ENCODE measurements at places on chromosomes 5 and 9. TPM values are rescaled to one million over a fixed set of nuclear protein-coding genes. Genes with fewer than 3 reads are reported as not detected.

ADAMTS2 gene
- not detected for total RNA-seq

DNA sequence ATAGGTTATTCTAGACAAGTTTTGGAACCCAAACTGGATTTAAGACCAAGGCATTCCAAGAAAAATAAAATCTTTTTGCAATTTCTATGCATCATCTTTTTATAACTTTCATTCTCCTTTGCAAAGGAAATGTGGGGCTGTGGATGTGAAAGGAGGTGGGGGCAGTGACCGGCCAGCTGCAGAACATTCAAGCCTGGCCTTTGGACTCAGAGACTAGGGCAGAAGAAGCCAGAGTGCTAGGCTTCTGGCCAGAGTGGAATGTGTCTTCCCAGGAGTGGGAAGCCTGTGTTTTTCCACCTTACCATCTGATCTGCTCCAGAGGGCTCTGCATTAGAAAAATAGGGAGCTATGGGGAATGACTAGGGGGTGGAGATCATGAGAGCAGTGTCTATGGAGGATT, 148.5 kb downstream of the C9orf152 start:
- no peaks in the 10 kb centered on the region for H3K4me1 ChIP-seq
- H3K27ac ChIP-seq, result no peak overlapping the region
- H3K4me3 ChIP-seq, result no peak overlapping the region
- no peak for DNase-seq
- H3K36me3 ChIP-seq, result no peaks in the 10 kb centered on the region

TBCA gene
- 237 TPM for total RNA-seq

GZMA gene
- total RNA-seq, result 13.3 TPM

DNA sequence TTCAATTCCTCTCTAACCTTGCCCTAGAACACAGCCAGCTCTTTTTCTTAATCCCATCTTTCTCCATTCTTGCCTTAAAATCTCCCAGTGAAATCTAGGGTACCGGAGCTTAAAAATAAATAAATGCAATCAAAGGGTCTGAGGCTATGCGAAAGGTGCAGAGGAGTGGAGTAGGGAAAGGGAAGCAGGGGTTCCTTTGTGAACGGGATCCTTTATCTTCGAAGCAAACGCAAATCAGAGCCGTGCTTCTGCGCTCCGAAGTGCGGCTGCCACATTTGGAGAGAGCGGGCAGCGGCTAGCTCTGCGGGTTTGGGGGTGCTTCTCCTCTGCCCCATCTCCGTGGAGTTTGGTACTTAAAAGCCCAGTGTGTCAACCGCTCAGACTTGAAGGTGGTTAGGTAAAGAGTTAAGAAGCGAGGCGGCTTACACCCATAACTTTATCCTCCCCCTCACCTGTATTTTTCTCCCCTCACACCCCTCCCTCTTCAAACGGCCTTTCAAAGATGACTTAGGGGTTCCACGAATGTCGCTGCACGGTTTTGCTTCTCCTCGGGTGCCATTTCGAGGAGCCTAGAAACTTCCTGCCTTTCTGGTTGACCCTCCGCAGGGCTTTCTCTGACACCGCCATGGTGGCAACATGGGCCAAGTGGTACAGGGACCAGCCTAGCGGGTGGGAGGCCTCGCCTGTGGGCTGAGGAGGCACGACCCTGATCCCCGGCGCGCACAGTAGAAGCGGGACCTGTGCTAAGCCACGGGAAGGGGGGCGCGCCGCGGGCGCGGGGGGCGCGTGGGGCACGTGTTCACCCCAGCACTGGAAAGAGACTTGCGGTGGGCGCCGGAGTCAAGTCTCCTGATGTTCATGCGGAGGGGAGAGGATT, 31.7 kb upstream of the NFIB start:
- H3K4me1 ChIP-seq, result no peaks in the 10 kb centered on the region
- peaks cover 19% of the 10 kb centered on the region for H3K27me3 ChIP-seq
- no peak overlapping the region for H3K4me3 ChIP-seq
- H3K36me3 ChIP-seq, result no peaks in the 10 kb centered on the region

DNA sequence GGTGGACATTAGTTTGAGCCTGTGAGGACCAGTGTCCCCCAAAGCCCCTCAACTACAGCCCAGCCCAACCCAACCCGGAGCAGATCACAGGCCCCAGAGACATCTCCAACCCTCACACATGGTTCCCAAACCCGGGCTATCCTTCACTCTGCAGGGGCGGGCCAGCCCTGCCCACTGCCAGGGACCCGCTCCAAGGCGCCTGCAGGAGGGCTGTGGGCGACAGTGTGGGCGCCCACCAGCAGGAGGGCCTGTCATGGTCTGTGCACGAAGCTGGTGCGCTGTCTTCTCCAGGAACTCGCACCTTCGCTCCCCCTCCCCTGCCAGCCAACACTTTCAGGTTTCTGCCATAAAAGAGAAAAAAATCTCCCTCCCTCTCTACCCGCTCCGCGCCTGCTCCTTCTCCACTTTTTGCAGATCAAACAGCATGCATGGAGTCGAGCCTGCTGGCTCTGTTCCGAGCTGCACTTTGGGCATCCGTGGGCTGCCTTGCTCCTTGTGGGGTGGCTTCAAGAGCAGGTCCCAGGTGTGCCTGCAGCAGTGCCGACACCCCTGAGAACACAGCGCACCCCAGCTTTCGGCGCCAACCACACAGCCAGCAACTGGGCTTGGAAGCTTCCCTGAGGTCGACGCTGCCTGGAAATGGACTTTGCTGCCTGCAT, 133.7 kb upstream of the PPP1R26 start:
- no peak overlapping the region for H3K4me3 ChIP-seq
- H3K27me3 ChIP-seq, result no peaks in the 10 kb centered on the region
- H3K36me3 ChIP-seq, result no peaks in the 10 kb centered on the region

OLFM1 gene
- total RNA-seq, result not detected

GRCh38 chr5:159971514-159971913, 37.4 kb upstream of the TTC1 start:
- H3K4me1 ChIP-seq, result no peaks in the 10 kb centered on the region
- peaks cover 23% of the 10 kb centered on the region for H3K27me3 ChIP-seq
- H3K36me3 ChIP-seq, result no peaks in the 10 kb centered on the region
- H3K27ac ChIP-seq, result no peak overlapping the region

- DNase-seq, result no peak
- no peak overlapping the region for H3K4me3 ChIP-seq
- no peaks in the 10 kb centered on the region for H3K27me3 ChIP-seq
- H3K4me1 ChIP-seq, result no peaks in the 10 kb centered on the region
- no peaks in the 10 kb centered on the region for H3K36me3 ChIP-seq
- no peak overlapping the region for H3K27ac ChIP-seq
Observed at GRCh38 chr5:127887282-127887681, 184.1 kb downstream of the CCDC192 start.

GRCh38 chr9:111036429-111036789, 1.9 kb downstream of the LPAR1 start:
- H3K27me3 ChIP-seq, result no peaks in the 10 kb centered on the region
- H3K36me3 ChIP-seq, result no peaks in the 10 kb centered on the region
- DNase-seq, result no peak
- no peaks in the 10 kb centered on the region for H3K4me1 ChIP-seq
- no peak overlapping the region for H3K4me3 ChIP-seq

GRCh38 chr5:61618577-61618976, 286.5 kb downstream of the ZSWIM6 start:
- H3K27ac ChIP-seq, result no peak overlapping the region
- no peaks in the 10 kb centered on the region for H3K27me3 ChIP-seq
- no peak for DNase-seq
- H3K4me3 ChIP-seq, result no peak overlapping the region
- H3K4me1 ChIP-seq, result no peaks in the 10 kb centered on the region

SHC3 gene
- not detected for total RNA-seq

- no peaks in the 10 kb centered on the region for H3K27me3 ChIP-seq
- no peaks in the 10 kb centered on the region for H3K4me1 ChIP-seq
Observed at GRCh38 chr9:98855592-98855991, 48.1 kb downstream of the GALNT12 start.

DNA sequence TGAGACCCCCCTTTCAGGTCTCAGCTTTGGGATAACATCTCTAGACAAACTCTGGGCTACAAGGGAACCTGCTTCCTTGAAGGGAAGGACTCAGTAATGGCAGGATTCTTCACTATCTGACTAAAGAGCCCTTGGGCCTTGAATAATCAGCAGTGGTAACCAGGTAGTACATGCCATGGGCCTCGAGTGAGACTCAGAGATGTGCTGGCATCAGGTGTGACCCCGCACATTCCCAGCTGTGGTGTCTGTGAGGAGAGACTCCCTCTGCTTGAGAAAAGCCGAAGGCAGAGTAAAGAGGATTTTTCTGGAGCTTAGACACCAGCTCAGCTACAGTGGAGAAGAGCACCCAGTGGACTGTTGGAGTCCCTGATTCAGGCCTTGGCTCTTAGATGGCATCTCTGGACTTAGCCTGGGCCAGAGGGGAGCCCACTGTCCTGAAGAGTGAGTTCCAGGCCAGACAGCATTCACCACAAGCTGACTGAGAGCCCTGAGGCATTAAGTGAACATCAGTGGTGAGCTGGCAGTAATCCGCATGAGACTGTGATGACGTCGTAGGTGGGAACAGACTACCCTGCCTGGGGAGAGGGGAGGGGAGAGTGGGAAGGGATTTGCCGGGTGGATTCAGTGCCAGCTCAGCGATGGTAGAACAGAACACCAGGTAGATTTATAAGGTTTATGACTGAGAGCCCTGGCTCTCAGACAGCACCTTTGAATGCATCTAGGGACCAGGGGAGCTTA, 5.3 kb upstream of the ZNF782 start:
- no peaks in the 10 kb centered on the region for H3K27me3 ChIP-seq
- peaks cover 4% of the 10 kb centered on the region for H3K4me1 ChIP-seq
- no peak for DNase-seq
- H3K27ac ChIP-seq, result no peak overlapping the region
- H3K4me3 ChIP-seq, result no peak overlapping the region

SLC25A46 gene
- 46.4 TPM for total RNA-seq

DNA sequence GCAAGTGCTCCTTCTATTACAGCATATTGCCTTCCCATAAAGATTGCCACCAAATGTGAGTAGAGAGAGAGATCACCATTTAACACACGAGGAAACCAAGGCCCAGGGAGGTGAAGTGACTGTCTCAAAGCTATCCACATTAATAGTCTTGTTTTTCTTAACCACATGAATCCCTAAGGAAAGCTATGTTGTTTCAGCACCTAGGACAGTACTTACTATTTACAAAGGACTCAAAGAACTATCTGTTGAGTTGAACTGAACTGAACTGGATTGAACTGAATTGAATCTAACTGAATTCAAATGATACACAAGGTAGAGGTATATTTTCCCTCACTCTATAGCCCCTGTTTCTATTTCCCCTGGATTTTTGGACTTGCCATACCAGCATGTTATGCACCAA, 430.4 kb downstream of the CAAP1 start:
- H3K27me3 ChIP-seq, result no peaks in the 10 kb centered on the region
- no peak for DNase-seq
- H3K36me3 ChIP-seq, result no peaks in the 10 kb centered on the region
- H3K4me1 ChIP-seq, result no peaks in the 10 kb centered on the region
- no peak overlapping the region for H3K4me3 ChIP-seq
- no peak overlapping the region for H3K27ac ChIP-seq

DNA sequence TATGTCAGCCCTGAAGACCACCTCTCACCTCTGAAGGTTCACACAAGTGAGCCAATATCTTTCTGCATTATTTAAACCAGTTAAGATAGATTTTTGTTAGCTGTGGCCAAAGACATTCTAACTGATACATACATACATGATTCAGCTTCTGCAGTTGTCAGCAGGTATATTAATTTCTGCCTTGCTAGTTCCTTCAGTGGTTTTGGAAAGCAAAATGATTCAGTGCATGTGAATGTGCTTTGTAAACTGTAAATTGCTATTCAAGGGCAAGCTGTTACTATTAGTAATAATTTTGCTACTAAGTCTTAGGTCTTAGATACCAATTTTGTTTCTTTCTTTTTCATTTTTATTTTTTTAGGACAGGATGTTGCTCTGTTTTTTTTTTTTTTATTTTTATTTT, 89.2 kb upstream of the ERBIN start:
- H3K36me3 ChIP-seq, result no peaks in the 10 kb centered on the region
- H3K27me3 ChIP-seq, result no peaks in the 10 kb centered on the region
- H3K4me1 ChIP-seq, result no peaks in the 10 kb centered on the region
- no peak overlapping the region for H3K4me3 ChIP-seq

SOHLH1 gene
- not detected for total RNA-seq

DNA sequence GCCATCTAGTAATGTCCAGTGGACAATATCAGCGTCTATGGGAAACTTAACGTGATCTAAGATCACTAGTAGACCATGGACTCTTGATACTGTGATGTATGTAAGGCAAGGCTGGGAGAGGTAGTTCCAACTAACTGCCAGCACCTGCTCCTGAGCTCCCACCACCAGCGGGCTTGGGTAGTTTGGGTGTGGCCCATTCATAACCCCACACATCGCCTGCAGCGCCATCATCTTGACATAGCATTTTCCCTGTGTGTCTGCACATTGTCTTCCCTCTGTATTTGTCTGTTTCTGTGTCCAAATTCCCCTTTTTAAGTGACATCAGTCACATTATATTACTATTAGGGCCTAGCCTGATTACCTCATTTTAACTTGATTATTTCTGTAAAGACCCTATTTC, 28.1 kb upstream of the GSN start:
- H3K27ac ChIP-seq, result no peak overlapping the region
- no peak for DNase-seq
- no peaks in the 10 kb centered on the region for H3K4me1 ChIP-seq
- no peak overlapping the region for H3K4me3 ChIP-seq
- no peaks in the 10 kb centered on the region for H3K27me3 ChIP-seq

DNA sequence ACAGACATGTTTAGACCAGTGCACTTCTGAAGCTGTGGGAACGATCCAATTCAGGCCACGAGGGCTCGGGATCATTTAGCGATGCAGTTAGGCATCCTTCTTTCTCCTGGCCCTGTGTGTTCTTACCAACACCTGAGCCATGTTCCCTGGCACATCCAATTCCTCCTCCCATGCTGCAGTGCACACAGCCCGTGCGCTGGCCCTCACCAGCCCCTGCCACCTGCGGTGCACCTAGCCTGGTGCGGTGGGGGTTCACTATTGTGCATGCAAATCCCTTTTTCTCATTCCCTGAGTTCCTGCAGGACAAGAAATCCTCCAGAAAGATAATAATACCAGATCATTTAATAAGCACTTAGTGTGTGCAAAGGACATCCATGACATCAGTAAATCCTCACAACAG, 53.5 kb downstream of the NEURL1B start:
- no peak overlapping the region for H3K27ac ChIP-seq
- no peaks in the 10 kb centered on the region for H3K36me3 ChIP-seq
- no peak overlapping the region for H3K4me3 ChIP-seq
- peaks cover 7% of the 10 kb centered on the region for H3K4me1 ChIP-seq

- no peaks in the 10 kb centered on the region for H3K36me3 ChIP-seq
- no peak for DNase-seq
- H3K4me1 ChIP-seq, result no peaks in the 10 kb centered on the region
- H3K4me3 ChIP-seq, result no peak overlapping the region
- H3K27me3 ChIP-seq, result no peaks in the 10 kb centered on the region
Observed at GRCh38 chr5:120436996-120437395, 27.1 kb upstream of the PRR16 start.

DNA sequence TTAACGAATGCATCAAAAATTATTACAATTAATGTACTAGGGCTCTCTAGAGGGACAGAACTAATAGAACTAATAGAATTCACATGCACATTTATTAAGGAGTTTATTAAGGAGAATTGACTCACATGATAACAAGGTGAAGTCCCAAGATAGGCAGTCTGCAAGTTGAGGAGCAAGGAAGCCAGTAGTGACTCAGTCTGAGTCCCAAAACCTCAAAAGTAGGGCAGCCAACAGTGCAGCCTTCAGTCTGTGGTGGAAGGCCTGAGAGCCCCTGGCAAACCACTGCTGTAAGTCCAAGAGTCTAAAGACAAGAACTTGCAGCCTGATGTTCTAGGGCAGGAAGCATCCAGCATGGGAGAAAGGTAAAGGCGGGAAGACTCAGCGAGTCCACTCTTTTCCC, 633.8 kb downstream of the SEMA5A start:
- H3K27me3 ChIP-seq, result no peaks in the 10 kb centered on the region
- no peak overlapping the region for H3K4me3 ChIP-seq
- no peak for DNase-seq
- H3K4me1 ChIP-seq, result no peaks in the 10 kb centered on the region

- no peak overlapping the region for H3K4me3 ChIP-seq
- H3K27me3 ChIP-seq, result peaks cover 25% of the 10 kb centered on the region
- DNase-seq, result no peak
- peaks cover 11% of the 10 kb centered on the region for H3K4me1 ChIP-seq
Observed at GRCh38 chr9:37650299-37650872, 368 bp upstream of the FRMPD1 start.

All from CD8-positive, alpha-beta memory T cell (primary cell).